ENCODE measurements at places on chromosomes 3 and 15.
A peak's percentile ranks its signal among the peaks of the same experiment; 100 is the strongest.

DNA sequence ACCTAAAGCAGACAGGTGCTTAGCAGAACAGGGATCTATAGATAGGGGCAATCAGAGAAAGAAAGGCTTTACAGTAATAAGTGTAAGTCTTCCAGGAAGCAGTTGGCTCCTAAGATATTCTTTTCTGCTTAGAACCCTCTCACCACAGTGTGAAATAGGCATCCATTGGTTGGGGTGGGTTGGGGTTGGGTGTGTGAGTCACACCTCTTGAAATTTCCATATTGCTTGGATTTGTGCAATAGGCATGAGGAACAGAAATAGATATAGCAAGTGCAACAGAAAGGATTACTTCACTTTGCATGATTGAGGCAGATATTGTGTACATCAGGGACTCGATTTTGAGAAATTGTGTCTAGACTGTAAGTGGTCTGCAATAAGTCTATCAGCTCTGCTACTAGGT, 200.1 kb upstream of the GAP43 start:
- DNase-seq = no peak

GRCh38 chr3:185757176-185757575, 67.7 kb downstream of the IGF2BP2 start:
- no peak for DNase-seq

DNA sequence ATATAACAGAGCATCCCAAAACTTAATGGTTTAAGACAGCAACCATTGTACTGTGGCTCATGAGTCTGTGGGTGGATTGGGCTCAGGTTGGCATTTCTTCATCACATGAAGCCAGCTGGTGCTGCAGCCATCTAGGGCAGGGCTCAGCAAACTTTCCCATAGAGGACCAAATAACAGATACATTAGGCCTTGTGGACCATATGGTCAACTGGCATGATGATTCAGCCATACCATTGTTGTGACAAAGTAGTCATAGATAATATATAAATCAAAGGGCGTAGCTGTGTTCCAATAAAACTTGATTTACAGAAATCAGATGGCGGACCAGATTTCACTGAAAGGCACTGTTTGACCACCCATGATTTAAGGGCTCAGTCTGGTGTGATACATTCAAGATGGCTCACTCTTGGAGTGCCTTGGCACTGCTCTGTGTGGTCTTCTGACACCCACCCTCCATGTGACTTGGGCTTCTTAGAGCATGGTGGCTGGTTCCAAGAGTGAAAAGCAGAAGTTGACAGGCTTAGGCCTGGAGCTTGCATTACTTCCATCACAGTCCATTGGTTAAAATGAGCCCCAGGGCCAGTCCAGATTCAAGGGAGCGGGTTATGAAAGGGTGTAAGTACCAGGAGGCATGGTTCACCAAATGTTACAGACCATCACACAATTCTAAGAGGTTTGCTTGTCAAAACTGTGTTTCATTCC, 40.8 kb upstream of the BHLHE40 start:
- no peak for DNase-seq

DNA sequence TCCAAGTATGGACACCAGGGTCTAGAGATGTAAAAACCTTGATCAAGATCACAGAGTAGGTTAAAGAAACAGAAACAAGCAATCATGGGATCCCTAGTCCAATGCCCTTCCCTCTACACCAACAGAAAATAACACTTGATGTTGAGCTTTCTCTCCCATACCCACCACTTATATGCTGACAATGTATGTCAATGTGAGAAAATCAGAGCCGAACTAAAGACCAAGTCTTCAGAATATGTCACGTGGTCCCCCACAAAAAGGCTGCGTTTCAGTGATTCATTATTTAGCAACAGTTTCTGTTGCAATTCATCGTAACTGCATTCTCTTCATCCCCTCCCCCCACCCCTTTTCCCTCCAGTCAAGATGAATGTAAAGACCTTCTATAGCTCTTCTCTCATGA, 278.9 kb upstream of the STT3B start:
- DNase-seq = no peak

DNA sequence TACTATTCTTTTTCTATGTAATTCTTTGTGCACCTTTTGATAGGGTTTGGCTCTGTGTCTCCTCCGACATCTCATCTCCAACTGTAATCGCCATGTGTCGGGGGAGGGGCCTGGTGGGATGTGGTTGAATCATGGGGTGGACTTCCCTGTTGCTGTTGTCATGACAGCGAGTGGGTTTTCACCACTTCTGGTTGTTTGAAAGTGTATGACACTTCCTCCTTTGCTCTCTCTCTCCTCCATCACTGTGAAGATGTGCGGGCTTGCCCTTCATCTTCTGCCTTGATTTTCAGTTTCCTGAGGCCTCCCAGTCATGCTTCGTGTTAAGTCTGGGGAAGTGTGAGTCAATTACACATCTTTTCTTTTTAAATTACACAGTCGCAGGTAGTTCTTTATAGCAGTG, 225.8 kb upstream of the DPPA4 start:
- peak; percentile 1 for DNase-seq

DNA sequence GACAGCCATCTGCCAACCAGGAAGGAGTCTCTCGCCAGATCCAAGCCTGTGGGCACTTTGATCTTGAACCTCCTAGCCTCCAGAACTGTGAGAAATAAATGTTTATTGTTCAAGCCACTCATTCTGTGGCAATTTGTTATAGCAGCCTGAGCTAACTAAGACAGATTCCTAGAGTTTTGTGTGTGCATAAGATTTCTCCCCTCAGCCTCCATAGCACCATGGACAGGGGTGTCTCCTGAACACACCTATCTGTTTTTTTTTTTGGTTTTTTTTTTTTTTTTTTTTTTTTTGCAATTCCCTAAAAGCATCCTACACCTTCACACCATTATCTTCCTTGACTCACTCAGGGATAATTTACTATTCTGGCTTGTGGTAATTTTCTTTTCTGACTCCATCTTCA, 768.5 kb downstream of the NR2F2 start:
- DNase-seq = no peak

DNA sequence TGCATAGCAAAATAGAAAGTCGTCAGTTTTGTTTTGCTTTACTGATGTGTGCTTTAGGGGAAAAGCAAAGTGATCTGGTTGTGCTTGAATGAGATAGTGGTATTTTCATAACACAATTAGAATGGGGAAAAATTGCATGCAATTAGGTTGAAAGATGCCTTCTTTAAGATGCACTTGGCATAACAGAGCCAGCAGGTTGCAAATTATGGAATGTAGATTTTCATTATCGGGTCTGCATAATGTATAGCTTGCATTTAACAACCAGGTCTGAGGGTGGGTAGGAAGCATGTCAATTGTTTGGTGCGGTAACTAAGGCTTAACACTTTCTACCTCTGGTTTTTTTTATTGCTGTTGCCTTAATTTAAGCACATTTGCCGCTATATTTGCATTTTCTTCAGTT, 370.7 kb upstream of the MCTP2 start:
- DNase-seq = no peak

- no peak for DNase-seq
These were observed 408.2 kb upstream of the TGFBR2 start for GRCh38 chr3:30198162-30198561.

GRCh38 chr3:152539191-152539764, 270.5 kb downstream of the MBNL1 start:
- no peak for DNase-seq

- no peak for DNase-seq
These were observed 7.3 kb downstream of the NEK4 start for GRCh38 chr3:52763466-52763865.

DNA sequence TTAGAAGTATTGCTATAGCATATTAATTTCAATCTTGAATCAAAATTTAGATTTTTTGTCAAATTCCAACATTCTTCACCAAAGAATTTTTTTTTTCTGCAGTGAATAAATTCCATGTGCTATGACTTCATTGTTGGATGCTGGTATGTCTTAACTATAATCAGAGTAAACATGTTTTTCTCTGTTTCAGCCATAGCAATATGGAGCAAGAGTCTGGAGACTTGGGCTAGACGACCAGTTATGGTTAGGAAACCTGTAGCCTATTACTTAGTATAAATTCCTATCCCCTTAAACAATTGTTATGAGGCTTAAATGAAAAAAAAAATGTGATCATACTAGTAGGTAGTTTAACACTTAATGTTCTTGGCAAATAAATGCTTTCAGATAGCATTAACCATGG, 431.9 kb upstream of the FRG2C start:
- no peak for DNase-seq

Measured in stimulated activated CD8-positive, alpha-beta memory T cell treated with anti-CD3 and anti-CD28 coated beads, Interleukin-7, amount 100 ng/mL, for 4 hours (primary cell).